ENCODE measurements at places on chromosomes 4 and X. TPM values are rescaled to one million over a fixed set of nuclear protein-coding genes. Genes with fewer than 3 reads are reported as not detected.
A peak's percentile ranks its signal among the peaks of the same experiment; 100 is the strongest.

GK gene
- total RNA-seq = 10.4 TPM

CAPN6 gene
- total RNA-seq = not detected

RNF150 gene
- 4.0 TPM for total RNA-seq

RIBC1 gene
- 0.94 TPM for total RNA-seq

SLITRK2 gene
- total RNA-seq = not detected

TMSB15A gene
- 21.5 TPM for total RNA-seq

SASH3 gene
- total RNA-seq = not detected

CCDC149 gene
- total RNA-seq = 8.3 TPM

PGAM4 gene
- not detected for total RNA-seq

PNMA3 gene
- total RNA-seq = not detected

DNA sequence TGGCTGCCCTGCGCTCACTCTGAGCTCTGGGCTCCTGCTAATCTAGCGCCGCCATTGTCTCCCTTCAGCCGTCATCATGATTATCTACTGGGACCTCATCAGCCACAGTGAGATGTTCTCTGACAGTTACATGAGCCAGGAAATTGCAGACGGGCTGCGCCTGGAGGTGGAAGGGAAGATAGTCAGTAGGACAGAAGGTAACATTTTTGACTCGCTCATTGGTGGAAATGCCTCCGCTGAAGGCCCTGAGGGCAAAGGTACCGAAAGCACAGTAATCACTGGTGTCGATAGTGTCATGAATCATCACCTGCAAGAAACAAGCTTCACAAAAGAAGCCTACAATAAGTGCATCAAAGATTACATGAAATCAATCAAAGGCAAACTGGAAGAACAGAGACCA is 21.8 kb upstream of the PIN4 start:
- no peak for DNase-seq

- no peak for DNase-seq
Measured at GRCh38 chr4:152824561-152824960, 44.8 kb downstream of the ARFIP1 start.

DNA sequence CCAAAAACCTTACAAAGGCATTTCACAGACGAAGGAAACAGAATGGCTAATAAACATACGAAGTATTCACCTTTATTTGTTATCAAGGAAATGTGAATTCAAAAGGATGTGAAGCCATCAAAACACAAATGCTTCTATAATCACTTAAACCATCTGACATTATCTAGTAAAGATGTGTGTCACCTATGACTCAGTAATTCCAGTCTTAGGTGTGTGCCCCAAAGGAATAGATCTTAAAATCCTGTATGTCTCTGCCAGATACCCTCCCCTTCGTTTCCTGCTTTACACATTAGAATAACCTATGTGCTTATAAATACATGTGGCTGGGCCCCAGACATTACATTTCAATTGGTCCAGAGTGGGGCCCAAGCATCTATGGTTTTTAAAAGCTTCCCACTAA is 41.8 kb upstream of the CEP135 start:
- peak; percentile 78 for DNase-seq

DNA sequence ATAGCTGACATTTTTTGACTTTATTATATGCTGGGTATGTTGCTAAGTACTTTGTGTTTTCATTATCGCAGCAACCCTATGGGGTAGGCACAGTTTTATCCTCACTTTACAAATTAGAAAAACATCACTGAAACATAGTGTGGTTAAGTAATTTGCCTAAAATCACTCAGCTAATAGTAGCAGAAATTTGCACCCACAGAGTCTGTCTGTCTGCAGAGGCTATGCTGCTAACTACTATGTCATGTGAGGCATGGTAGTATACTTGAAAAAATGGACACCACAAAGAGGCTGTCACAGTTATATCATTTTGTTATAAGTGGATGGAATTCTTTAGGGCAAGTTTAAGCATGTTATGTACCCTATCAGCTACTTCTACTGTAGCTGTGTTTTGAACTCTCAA is 69.0 kb downstream of the STAG2 start:
- DNase-seq = no peak

- DNase-seq = peak; percentile 40
Measured at GRCh38 chr4:27861381-27861787, 1000.7 kb downstream of the STIM2 start.

DNA sequence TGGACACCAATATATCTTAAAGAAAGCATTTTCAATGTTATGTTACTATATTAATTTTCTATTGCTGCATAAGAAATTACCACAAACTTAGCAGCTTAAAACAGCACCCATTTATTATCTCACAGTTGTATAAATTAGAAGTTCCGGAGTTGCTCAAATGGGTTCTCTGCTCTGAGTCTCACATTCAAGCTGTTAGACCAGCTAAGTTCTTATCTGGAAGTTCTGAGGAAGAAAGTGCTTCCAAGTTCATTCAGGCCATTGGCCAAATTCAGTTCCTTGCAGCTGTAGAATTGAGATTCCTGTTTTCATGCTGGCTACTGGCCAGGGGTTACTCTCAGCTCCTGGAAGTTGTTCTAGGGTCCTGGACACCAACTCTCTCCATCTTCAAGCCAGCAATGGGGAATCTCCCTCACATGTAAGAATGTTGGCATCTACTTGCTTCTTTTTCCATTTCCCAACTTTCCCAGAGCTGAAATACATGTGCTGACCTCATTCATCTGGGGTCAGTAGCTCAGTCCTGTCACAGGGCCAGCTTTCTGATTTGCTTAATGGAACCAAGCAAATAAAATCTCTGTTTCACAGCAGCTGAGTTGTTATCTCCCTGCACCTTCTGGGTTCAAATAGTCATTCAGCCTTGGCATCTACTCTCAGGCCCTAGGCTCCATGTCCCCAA is 99.6 kb upstream of the INTU start:
- DNase-seq = no peak

GRCh38 chr4:8235224-8235623 is 34.3 kb upstream of the HTRA3 start:
- no peak for DNase-seq

- no peak for DNase-seq
Measured at GRCh38 chr4:41264212-41264611, 7.5 kb downstream of the UCHL1 start.

- peak; percentile 61 for DNase-seq
Measured at GRCh38 chr4:71206763-71207162, 132.1 kb upstream of the SLC4A4 start.

DNA sequence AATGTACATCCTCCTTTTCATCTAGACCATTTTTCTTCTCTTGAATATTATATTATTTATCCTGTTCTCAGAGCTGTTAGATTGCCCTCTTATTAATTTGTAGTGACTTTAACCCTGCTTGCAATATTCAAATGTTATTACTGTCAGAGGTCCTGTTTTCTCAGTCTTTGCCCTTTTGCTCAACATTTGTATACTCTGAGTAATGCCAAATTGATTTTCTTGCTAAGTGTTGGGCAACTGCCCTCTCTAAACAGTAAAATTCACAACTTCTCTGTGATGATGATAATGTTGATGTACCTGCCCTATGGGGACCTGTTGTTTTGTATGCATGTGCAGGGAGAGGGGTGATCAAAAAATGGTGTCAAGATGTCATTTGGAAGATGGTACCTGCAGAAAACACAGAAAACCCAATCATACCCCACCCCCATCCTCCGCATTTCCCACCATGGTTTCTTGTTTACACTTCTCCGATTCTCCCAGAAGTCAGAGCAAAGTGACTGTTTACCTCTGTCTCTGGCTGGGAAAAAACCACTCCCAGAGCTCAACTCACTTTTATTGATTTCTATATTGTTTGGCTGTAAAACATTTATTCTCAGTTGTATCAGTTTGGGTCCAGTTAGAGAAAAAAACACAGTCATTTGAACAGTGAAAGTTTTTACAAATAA is 694.0 kb downstream of the IL1RAPL1 start:
- no peak for DNase-seq

DNA sequence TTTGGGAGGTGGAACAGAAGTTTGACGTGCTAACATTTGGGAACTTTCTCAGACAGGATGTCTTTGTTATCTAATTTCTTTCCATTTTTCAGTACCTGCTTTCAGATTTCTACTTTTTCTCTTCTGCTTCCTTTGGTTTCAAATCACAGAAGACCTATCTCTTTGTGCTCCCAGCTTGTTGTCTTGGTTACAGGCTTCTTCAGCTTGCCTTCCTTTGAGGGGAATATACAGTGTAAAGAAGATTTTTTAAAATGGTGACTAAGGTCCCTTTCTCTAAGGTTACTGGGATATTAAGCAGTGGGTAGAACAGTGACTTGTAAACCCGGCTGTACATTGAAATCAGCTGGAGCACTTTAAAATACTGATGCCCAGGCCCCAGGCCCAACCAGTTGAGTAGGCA is 48.0 kb downstream of the TMEM164 start:
- DNase-seq = no peak

- peak; percentile 45 for DNase-seq
Measured at GRCh38 chr4:155377276-155377675, 511 bp upstream of the MAP9 start.

DNA sequence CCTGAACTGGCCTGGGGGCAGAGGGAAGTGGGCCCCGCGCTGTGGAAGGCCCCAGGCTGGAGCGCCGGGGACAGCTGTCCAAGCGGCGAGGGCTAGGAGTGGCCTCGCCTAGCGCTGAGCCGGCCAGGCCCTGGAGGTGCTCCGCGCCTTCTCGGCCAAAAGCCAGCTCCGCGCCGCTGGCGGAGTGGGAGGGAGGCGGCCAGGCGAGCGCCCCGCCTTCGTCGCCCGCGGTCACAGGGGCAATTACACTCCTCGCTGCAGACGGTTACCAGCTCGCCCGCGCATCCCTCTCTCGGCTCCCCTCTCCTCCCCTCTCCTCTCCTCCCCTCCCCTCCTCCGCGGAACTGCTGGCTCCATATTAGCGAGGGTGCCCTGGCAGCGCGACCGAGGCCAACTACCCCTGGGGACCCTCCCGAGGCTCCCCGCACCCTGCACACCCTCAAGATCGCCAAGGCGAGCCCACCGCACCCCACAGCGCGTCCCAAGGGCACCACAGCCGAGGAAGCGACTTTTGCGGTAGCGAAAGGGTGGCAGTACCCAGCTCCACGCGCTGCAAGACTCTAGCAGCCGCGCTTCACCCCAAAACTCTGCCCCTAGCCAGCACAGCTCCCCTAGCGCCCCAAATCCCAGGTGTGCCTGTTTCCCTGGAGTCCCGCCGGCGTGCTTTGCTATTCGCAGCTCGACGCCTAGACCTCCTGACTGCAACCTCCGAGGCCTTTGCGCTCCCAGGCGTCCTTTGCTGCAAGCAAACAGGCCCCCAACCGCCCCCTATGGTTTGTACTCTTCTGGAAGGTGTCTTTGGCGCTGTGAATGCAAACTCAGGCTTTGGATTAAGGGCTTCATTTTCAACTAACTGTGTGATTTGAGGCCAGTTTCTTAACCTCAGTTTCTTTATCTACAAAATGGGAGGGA is 91.4 kb downstream of the BCOR start:
- peak; percentile 60 for DNase-seq

GRCh38 chr4:26812049-26812714 is 48.5 kb upstream of the STIM2 start:
- peak; percentile 40 for DNase-seq

DNA sequence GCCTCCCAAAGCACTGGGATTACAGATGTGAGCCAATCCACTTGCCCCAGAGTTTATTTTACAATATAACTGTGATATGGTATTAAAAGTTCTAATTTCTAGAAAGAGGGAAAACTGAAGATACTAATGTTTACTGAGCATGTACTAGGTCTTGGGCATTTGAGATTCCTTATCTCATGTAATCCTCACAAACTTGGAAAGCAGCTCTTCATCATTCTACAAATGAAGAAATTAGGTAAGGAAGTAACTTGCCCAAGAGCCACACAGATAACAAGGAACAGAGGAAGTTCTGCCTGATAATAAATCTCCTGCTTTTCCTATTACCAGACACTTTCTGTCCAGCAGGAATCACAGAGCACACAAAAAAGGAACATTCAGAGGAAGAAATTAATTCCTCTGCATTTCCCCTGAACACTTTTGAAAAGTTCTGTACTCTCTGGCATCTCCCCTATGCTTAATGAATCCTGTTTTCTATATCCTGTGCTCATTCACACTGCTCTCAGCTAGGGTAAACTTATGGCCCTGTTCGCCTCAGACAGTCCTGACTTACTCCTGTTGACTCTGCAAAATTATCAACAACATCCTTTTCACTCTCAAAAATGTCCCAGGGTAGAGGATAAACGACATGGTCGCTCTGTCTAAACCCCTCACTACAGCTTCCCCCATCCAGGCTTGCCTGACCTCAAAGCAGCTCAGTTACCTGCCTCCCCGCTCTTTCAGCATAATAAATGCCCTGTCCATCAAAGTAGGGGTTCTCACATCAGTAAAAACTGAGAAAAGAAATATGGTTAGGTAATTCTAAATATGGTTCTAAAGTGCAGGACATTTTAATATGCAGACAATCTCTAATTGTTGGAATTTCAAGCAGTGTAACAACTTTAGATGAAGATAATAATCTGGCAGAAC is 13.6 kb downstream of the SH3RF1 start:
- DNase-seq = no peak

DNA sequence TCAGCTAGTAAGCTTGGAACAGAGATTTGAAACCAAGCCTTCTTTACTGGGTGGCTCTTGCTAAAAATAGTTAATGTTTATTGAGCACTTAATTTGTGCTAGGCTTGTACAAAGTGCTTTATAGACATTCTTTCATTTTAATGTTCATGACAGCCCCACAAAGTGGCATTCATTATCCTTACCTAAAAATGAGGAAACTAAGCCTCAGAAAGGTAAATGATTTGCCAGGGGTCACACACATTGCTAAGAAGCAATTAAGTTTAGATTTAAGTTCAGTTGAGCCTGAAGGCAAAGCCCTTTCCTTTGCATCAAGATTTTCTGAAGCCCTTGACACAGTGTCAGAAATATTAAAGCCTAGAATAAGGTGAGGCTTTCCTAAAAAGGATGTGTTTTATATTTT is 327.5 kb upstream of the FGF13 start:
- no peak for DNase-seq

DNA sequence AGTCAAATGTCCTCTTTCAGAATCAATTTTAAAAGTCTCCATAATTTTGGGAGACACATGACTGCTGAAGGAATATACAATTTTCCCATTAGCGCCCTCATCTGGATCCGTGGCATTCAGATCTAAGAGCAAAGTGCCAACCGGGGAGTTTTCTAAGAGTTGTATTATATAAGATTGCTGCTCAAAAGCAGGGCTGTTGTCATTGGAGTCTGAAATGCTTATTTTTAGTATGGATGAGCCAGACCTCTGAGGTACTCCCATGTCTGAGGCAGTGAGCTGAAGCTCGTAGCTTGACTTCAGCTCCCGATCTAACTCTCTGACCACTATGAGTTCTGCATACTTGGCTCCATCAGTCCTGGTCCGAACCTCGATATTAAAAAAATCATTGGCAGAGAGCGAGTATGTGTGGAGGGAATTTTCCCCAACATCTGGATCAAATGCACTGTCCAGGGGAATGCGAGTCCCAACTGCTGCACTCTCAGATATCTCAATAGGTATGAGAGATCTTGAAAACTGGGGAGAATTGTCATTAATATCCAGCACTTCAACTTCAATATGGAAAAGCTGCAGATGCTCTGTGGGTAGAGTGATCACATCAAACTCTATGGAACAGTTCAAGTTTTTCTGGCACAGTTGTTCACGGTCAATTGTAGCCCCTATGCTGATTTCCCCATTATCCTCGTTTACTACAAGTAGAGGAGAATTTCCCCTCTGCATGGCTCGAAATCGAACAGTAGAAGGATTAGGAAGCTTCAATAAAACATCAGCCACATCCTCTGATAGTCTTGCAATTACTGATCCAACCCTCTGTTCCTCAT is 917 bp downstream of the PCDH18 start:
- no peak for DNase-seq
